Uterine smooth muscle cell (primary cell): ENCODE measurements at places on chromosomes 13 and 19. TPM values are rescaled to one million over a fixed set of nuclear protein-coding genes. Genes with fewer than 3 reads are reported as not detected.

Gene CSNK1G2
- 59.4 and 79.8 TPM in 2 replicates for total RNA-seq

Gene AP1M2
- total RNA-seq: 0.77 and 0.87 TPM in 2 replicates

Gene LGALS7
- total RNA-seq: not detected in 2 replicates

Gene HIF3A
- 0.75 and 8.7 TPM in 2 replicates for total RNA-seq

Gene COL5A3
- 1.5 and 4.8 TPM in 2 replicates for total RNA-seq

Gene MEF2B
- total RNA-seq: not detected in 2 replicates

Gene FAAP24
- total RNA-seq: 1.9 and 3.0 TPM in 2 replicates

Gene URAD
- total RNA-seq: not detected in 2 replicates

Gene CYP4F8
- under 0.01 TPM in 1 of 2 replicates, not detected in the other for total RNA-seq

Gene CYP4F2
- total RNA-seq: not detected in 2 replicates

Gene ZNF20
- 5.2 and 7.4 TPM in 2 replicates for total RNA-seq

Gene CCDC70
- not detected in 2 replicates for total RNA-seq

Gene SIAH3
- under 0.01 TPM in 2 replicates for total RNA-seq

Gene ADGRE1
- not detected in 2 replicates for total RNA-seq

Gene ZSCAN4
- not detected in 2 replicates for total RNA-seq

Gene CLN5
- total RNA-seq: 19.7 and 22.5 TPM in 2 replicates

Gene SIGLEC5
- total RNA-seq: not detected in 2 replicates

Gene IZUMO2
- total RNA-seq: not detected in 2 replicates

Gene MAMSTR
- 1.1 and 1.2 TPM in 2 replicates for total RNA-seq

Gene NCAN
- under 0.01 TPM in 1 of 2 replicates, not detected in the other for total RNA-seq

Gene WDR88
- not detected in 2 replicates for total RNA-seq

Gene APOE
- total RNA-seq: 1.4 and 9.6 TPM in 2 replicates

Gene RASGRP4
- total RNA-seq: not detected in 2 replicates

Gene ZNF460
- 56.3 and 77.2 TPM in 2 replicates for total RNA-seq
